ENCODE measurements at places on chromosomes 16 and 17.

DNA sequence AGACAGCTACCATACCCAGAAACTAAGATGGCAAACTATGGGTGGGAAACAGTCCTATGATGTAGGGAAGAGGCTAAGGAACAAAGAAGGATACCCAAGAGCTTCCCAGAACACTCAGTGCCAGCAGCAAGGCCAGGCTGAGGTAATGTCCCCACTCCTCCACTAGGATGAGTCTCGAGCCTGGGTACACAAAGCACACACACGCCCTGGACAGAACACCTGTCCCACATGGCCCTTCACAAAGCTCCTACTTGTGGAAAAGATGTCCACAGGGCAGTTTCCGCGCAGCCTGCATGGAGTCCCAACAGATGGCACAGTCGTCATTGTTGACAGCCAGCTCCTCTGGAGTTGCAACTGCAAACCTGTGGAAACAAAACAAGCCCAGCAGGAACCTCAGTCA, 23.9 kb downstream of the AMFR start:
- no peak for DNase-seq

DNA sequence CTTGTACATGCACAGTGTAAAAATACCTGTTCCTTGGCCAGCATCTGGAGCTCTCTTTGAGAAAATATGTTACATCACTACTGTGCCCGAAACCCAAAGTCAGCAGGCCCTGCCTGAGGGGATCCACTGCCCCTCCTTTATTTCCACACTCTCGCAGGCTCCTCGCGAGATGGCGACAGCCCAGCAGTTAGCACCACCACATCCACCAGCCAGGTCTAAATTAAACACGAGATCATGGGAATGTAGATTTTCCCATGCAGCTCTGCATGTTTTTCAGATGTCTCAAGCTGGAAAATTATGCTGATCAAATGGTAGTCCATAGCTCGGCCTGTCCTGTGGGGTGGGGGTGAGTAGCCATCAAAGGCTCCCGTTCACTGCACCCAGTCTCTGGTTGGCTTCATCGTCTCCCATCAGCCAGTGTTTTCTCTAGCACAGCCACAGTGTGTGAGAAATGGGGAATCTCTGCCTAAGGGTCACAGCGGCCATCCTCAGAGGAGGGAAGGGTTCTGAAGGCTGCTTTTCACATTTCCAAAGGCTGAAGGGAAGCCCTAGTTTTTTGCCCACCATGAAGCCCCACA, 34.7 kb downstream of the EPN2 start:
- DNase-seq = no peak

DNA sequence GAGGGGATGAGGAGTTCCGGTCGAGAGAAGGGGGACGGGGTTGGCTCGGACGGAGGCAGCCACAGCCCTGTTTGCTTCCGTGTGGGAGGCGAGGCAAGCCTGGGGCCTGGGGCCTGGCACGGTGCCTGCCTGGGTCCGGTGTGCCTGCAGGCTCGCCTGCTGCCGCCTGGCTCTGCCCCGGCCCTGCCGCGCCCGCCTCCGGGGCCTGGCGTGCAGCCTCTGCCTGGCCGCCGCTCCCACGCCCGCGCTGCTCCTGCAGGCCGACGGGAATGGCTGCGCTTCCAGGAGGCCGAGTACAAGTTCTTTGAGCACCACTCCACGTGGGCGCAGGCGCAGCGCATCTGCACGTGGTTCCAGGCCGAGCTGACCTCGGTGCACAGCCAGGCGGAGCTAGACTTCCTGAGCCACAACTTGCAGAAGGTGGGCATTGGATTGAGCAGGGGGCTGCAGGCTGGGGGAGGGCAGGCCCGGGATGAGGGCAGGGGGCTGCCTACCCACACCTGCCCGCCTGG, 53.1 kb downstream of the MRC2 start:
- no peak for DNase-seq

- DNase-seq = peak; percentile 69
Measured at GRCh38 chr16:66894948-66895688, 14.8 kb downstream of the PDP2 start.

DNA sequence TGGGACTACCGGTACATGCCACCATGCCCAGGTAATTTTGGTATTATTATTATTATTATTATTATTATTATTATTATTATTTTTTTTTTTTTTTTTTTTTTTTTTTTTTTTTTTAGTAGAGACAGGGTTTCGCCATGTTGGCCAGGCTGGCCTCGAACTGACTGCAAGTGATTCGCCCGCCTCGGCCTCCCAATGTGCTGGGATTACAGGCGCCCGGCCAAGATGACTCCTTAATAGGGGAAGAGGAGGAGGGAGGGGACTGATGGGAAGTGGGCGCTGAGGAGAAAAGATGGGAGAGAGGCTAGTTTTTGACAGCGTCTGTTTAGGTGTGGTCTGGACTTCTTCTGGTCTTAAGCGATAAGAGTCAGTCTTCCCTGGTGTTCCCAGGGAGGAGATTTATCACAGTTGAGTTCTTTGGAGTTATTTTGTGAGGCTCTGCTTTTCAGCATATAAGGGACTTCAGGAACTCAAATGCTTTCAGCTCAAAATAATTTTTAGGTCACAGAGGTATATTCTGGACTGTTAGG, 34.4 kb upstream of the SLC5A10 start:
- DNase-seq = no peak

DNA sequence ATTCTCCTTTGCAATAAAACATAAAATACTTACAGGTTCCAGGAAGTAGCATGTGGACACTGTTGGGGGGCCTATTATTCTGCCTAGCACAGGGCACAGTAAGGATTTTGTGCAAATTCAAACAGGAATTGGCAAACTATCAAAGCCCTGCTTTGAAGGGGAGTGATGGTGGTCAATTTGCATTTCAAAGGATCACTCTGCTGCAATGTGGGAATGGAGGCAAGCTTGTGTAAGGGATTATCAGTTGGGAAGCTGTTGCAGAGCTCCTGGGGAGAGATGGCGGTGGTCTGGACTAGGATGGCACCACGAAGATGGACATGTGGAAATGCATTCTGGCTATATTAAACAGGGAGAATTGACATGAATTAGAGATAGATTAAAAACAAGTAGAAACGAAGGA, 990.7 kb upstream of the RBFOX1 start:
- DNase-seq = no peak

GRCh38 chr16:69598045-69598444, 32.3 kb downstream of the NFAT5 start:
- DNase-seq = no peak

All from posterior cingulate gyrus (tissue), 11 donors.